T-helper 2 cell treated with Interferon-gamma antibody and Interleukin-4, amounts not matched to agents 5 μg/mL and 100 μg/mL, for 36 hours (primary cell): ENCODE measurements at places on chromosomes 6 and 20.

- no peak for DNase-seq
Measured at GRCh38 chr6:69936674-69937363, 70.5 kb downstream of the COL19A1 start.

DNA sequence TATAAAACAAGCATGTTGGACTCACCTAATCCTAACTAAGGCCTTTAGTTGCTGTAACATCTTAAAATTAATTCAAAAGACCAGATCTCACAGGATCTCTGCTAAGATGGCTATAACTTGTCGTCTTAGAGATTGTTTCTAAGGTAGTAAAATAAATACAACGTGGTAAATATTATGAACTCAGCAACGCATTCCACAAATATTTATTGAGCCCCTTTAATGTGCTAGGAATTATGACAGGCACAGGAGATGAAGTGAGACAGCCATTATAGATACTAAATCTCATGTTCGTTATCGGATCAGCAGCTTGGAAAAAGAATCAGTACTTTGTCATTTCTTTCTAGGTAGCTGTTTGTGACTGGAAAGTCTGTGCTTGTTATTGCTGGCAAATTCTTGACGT is 20.9 kb upstream of the MCM3 start:
- DNase-seq, result no peak

- no peak for DNase-seq
Measured at GRCh38 chr6:134936931-134937330, 13.0 kb downstream of the ALDH8A1 start.

- peak; percentile 16 for DNase-seq
Measured at GRCh38 chr6:89828988-89829471, 650 bp upstream of the CASP8AP2 start.

- DNase-seq, result no peak
Measured at GRCh38 chr20:17663486-17663885, 18.6 kb downstream of the RRBP1 start.

- no peak for DNase-seq
Measured at GRCh38 chr6:61949971-61950370, 336.1 kb downstream of the KHDRBS2 start.

- DNase-seq, result no peak
Measured at GRCh38 chr6:148800536-148800935, 53.7 kb downstream of the UST start.

GRCh38 chr6:163786995-163787671 is 372.6 kb downstream of the QKI start:
- DNase-seq, result no peak

- no peak for DNase-seq
Measured at GRCh38 chr6:57210060-57210459, 12.0 kb downstream of the RAB23 start.

DNA sequence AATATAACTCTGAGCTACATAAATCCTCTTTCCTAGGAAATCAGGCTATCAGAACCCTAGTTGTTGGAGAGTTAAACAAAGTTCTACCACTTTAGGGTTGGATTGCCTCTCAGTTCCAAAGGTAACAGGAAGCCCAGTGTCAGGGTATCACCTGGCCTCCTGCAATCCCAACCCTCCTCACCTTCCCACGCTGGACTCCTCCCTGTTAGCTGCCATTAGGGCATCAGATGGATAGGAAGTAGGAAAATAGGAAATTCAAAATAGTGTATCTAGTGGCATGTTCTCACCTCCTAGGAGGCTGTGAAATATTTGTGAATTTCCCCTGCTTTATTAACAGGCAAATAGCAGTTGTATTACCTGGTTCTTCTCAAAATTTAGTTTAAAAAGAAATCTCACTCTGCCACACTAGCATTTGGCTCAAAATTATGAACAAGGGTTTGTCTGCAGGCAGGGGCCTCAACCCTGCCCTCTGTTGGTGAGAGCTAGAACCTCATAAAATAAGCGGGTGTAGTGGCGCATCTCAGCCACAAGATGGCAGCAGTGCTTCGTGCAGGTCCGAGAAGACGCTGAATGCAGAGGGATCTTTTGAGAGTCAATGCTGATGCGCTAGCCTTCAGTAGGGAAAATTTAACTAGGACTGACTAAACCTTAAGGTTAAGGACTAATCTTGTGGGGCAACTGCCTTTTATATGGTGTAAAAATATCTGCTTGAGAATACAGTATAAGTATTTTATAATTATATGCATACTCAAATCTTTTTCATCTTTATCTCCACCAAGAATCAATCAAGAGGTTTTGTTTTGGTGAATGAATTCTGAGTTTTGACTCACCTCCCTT is 209.8 kb upstream of the KCNQ5 start:
- peak; percentile 71 for DNase-seq

DNA sequence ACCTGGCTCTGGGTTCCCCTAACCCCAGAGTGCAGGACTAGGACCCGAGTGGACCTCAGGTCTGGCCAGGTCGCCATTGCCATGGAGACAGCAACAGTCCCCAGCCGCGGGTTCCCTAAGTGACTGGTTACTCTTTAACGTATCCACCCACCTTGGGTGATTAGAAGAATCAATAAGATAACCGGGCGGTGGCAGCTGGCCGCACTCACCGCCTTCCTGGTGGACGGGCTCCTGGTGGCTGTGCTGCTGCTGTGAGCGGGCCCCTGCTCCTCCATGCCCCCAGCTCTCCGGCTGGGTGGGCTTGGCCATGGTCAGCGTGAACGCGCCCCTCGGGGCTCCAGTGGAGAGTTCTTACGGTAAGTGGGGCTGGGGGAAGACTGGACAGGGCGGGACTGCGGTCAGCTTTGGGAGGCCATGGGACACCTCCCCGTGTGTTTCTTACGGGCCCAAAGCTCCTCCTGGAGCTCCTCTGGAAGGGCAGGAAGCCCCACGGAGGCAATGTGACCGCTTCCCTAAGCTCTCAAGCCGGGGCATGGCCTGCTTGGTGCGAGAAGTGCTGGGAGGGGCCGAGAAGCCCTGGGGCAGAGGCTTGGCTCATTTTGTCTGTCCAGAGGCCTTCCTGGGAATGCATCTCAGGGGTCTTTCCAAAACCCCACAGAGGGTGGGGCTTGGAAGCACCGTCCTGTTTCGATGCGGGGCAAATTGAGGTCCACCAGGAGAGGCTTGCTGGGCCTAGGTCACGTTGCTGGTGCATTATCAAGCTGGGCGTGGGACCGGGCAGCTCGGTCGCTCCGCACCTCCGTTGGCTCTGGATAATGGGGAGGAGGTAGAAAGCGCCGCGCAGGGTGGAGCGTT is at the start of gene HNF4A:
Gene HNF4A (plus strand): TSS at position 202 of the 855 bp plus-strand sequence. CDS start 106 bp downstream, at position 308.
- DNase-seq, result no peak

- DNase-seq, result no peak
Measured at GRCh38 chr6:20455251-20455940, 53.7 kb downstream of the E2F3 start.

GRCh38 chr6:74720923-74721322 is 484.9 kb downstream of the COL12A1 start:
- DNase-seq, result no peak

DNA sequence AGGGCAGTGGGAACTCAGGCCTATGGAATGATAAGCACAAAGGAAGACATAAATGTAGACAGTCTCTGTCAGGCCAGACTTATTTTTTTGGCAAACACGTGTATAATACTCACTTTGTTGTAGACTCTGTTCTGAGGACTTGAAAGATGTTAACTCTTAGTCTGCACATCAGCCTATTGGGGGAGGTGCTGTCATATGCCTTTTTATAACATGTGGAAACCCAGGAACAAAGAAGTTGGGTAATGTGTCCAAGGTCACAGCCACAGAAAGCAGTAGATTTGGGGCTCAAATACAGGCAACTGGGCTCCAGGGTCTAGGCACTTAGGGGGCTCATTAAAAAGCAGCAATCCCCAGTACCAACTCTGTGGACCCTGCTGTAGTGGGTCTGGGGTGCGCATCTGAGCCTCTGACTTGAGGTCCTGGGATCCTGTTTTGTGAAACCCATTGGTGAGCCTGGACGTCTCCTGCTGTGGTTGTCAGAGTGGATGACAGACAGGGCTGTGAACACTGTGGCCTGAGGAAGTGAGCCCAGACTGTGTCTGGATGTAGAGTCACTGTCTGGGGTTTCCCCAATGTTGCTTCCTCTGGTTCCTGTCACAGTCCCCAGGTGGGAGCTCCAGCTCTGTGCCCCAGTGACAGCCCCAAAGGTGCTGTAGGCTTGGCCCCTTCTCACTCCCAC is 50.0 kb downstream of the CDH26 start:
- DNase-seq, result no peak

DNA sequence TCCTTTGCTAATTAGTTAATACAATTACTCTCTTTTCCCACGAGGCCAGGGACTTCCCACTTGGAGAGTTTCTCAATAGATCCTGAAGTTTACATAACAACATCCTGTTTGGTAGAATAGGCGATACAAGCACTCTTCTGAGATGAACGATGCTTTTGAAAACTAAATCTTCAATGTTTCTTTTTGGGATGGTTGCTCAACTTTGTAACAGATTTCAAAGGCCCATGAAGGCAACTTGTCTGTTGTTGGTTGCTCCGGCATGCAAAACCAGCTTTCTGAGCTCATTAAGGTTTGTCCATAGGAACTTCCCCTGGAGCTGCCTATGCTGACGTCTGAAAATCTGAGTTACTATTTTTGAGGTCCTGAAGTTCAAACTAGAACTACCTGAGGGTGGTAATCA is 25.9 kb upstream of the ROS1 start:
- DNase-seq, result no peak

DNA sequence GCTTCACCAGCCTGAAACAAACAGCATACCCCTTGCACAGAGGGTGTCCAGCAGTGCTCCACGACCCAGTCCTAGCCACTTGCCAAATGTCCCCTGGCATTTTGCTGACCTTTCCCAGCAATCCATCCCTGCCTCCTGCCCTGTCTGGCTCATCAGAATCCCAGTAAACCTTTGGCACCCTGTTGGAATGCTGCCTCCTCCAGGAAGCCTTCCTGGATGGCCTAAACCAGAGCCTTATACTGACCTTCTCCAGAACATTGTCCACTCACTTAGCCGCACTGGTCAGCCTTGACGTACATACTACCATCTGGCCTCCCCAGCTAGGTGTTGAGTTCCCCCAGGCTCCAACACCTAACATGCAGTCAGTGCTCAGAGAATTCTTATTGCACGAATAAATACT is 2.0 kb upstream of the PACSIN1 start:
- DNase-seq, result no peak

- no peak for DNase-seq
Measured at GRCh38 chr20:58293453-58293852, 16.1 kb upstream of the RAB22A start.

GRCh38 chr20:56463428-56463827 is 5.0 kb upstream of the RTF2 start:
- peak; percentile 23 for DNase-seq

DNA sequence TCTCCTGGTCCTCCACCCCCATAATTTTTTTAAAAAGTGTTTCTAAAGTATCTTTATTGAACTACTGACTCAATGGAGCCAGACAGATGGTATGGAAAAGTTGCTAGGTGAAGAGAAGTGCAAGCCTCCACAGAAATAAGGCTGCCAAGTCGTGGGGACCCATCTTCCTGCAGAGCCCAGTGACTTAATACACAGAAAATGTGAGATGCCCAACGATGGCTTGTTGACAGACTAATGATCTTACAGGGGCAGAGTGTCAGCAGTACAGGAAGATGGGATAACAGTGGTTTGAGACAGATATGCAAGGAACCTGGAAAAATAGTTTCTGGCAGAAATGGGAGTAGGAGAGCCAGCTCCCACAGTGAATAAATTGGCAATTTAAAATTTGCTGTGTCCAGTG is 43.3 kb downstream of the FYN start:
- no peak for DNase-seq

DNA sequence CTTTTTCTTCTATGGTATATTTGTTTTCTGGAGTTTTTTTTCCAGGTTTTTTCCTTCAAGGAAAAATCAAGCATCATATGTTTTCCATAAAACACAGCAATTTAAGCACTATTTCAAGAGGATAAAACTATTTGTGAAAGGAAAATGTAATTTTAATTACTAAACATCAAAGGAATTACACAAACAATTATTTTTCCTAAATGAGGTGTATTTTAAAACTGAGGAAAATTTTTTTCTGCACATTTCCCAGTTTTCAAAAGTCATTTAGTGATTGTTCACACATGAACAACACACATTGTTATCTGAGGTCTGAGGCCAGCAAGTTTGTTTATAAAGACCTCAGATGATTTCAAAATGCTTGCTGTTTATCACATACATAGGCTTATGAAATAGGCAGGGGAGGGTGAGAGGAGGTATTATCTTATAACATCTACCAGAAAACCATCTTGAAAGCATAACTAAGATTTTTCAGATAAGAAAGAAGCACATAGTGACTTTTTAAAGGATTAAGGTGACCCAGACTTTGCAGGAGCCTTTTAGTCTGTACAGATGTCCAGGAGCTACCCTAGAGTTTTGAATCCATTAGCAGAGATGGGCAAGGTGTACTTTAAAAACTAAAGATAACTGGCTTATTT is 381.6 kb downstream of the GJA1 start:
- DNase-seq, result no peak

- DNase-seq, result no peak
Measured at GRCh38 chr6:22883061-22883717, 313.8 kb downstream of the HDGFL1 start.

GRCh38 chr6:18326980-18327379 is 60.2 kb upstream of the RNF144B start:
- no peak for DNase-seq

GRCh38 chr6:16758163-16758975 is 2.9 kb downstream of the ATXN1 start:
- no peak for DNase-seq

GRCh38 chr20:54475334-54476168 is at the start of gene DOK5:
DOK5 (plus strand) TSS chr20:54475593; CDS start chr20:54475947, 354 bp downstream.
- no peak for DNase-seq

GRCh38 chr20:36248836-36249235 is 12.6 kb downstream of the AAR2 start:
- DNase-seq, result no peak

DNA sequence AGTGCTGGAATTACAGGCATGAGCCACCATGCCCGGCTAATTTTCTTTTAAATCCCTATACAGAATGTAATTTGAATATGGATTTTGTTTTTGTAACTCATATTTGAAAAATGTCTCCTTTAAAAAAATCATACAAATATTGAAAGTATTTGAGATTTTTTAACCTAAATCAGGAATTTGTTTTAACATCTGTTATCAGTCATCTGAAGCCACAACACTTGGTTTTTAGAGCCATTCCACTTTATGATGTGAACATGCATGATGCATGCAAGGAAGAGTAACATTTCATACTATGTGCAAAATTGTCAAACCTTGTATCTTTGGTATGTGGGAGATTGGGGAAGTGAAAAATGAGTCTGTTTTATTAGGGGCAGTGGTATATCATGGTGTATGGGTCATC is 124.5 kb upstream of the AHI1 start:
- DNase-seq, result no peak

- DNase-seq, result no peak
Measured at GRCh38 chr20:17934141-17934862, 34.3 kb downstream of the SNX5 start.

GRCh38 chr6:44275271-44275748 is 5.1 kb downstream of the TMEM151B start:
- DNase-seq, result no peak

- no peak for DNase-seq
Measured at GRCh38 chr6:119566546-119567260, 217.1 kb upstream of the MAN1A1 start.

DNA sequence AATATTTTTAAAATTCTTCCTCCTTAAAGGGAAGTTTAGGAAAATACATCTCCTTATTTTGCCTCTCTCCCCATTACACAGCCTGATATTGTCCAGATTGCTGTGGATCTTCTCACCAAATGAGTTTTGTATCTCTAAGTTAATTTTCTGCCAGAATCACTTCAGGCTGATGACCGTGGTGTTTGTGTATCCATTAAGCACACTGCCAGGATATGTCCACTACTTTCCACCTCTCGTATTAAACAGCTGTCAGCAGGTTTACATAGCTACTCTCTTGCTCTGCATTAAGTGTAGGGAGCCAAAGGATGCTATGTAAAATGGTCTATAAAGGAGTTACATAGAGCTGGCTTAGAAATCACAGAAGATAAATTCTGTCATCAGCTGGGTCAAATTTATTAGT is 201.1 kb downstream of the ZFAND3 start:
- no peak for DNase-seq
